Activated CD8-positive, alpha-beta memory T cell treated with anti-CD3 and anti-CD28 coated beads for 1 hour (primary cell): ENCODE measurements at places on chromosomes 5 and 9.

GRCh38 chr9:78566521-78566920 is 269.6 kb downstream of the PSAT1 start:
- DNase-seq: no peak

GRCh38 chr9:77952635-77953328 is 78.8 kb downstream of the GNAQ start:
- no peak for DNase-seq

DNA sequence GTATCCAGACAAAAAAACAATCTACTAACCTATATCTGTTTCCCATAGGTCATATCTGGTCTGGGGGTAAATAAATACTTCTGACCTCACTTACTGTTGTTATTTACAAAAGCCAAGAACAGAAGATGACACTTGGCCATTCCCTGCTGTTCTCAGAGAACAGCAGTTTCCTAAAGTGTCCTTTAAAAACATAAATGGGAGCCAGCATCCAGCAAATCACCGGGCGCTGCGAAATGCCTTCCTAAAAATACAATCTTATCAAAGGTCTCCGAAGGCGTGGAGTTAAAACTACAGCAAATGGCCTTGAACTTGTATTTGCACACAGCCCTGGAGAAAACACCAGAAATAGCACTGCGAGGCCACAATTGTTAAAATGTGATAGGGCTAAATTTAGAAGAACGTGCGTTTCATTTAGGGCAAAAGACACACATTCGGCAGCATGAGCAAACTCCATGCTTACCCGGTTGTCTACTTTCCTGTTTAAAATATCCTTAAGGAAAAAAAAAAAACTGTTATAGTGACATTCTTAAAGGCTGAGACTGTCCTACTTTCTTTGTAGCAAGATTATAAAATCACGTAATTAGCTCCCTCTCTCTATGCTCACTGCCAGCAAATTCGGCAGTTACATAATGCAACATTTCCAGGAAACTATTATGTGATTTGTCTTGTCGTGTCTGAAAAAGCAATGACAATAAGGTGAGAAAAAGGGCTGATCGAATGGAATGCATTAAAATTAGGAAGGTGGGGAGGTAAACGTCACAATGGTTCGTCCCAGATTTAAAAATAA is 1.5 kb downstream of the NFIL3 start:
- no peak for DNase-seq

- DNase-seq: no peak
Observed at GRCh38 chr9:99752417-99753109, 69.1 kb upstream of the NR4A3 start.

- no peak for DNase-seq
Observed at GRCh38 chr5:133401731-133402347, 210.5 kb downstream of the FSTL4 start.

- no peak for DNase-seq
Observed at GRCh38 chr5:32933692-32934091, 222.6 kb downstream of the NPR3 start.

GRCh38 chr5:125552486-125552885 is 806.0 kb upstream of the ZNF608 start:
- no peak for DNase-seq

DNA sequence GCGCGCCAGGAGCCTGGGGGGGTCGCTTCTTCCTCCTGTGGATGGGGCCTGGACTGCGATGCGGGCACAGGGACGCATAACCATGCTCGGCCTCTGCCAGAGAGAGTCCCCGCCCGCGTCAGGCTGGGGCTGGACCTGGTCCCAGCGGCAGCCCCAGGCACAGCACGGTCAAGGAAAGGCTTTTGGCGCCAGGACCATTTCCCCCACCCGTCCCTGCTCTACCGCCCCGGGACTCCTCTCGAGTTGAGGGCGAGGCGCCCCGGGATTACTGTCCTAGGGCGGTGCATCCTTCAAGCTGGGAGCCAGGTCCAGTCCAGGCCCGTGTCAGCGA is 341 bp downstream of the MXD3 start:
- DNase-seq: no peak

DNA sequence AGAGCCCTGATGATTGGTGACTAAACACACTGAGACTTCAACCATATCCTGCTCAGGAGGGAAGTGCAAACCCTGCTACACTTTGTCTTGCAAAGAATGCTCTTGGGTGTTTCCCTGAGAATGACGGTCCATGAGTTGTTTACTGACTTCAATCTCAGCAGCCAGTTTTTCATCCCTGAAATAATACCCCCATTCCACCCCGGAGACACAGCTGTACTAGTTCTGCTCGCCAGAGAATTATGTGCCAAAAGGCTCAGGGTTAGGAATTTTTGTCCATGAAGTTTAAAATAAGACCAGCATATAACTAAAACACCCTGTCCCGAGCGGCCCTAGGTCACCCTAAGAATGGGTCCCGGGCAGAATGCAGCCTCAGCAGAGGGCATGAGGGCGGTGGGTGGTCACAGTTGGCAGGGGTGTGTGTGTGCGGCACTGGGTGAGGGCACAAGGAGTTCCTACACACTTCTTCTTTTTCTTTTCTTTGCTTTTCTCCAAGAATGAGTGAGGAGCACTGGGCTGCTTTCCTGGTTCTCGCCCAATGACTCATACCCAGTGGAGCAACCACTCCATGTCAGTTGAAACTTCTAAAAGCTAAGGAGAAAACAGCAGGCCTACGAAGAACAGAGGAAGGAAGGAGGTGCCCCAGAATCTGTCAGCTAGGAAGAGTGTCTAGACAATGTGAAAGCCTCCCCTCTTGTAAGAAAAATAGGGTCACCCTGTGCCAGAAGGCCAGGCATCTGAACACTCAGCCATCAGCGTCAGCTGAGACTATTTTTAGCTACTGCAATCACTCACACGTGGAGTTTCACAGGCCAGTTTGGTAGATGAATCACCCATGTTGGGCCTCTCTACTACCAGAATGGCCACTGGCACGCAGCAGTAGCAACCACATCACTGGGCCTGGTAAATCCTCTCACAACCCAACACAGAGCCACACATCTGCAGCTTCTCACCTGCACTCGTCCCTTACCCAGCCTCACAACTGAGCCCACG is 105.9 kb downstream of the DPYSL3 start:
- no peak for DNase-seq

GRCh38 chr5:115948091-115948534 is 14.2 kb upstream of the LVRN start:
- DNase-seq: no peak

- no peak for DNase-seq
Observed at GRCh38 chr5:59608745-59609144, 284.8 kb downstream of the PDE4D start.

GRCh38 chr5:181241393-181241975 is 2.2 kb downstream of the RACK1 start:
- no peak for DNase-seq

- DNase-seq: no peak
Observed at GRCh38 chr9:98738741-98739140, 30.0 kb upstream of the GABBR2 start.

- DNase-seq: no peak
Observed at GRCh38 chr5:34545626-34546025, 110.5 kb upstream of the RAI14 start.

- no peak for DNase-seq
Observed at GRCh38 chr5:174876-175465, 16.3 kb upstream of the LRRC14B start.

- no peak for DNase-seq
Observed at GRCh38 chr9:95580812-95581761, 64.3 kb upstream of the PTCH1 start.

GRCh38 chr5:59817536-59817935 is 76.0 kb downstream of the PDE4D start:
- no peak for DNase-seq

DNA sequence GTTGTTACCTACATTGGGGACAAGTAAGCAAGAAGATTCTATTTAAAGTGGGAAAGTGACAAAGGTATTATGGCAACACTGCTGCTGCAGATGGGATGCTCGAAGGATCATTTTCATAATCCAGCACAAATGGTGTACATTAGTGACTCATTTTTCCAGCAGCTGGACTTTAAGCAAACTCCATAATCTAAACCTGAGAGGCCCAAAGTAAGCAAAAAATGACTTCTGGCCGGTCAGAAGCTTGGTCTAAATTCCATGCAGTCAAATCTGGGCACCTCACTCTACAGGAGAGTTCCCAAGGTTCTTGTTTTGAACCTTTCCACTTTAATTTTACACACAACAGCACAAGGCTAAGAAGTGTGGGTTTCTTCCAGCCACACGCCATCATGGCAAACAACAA is 43.6 kb upstream of the TRAF1 start:
- DNase-seq: no peak

- DNase-seq: no peak
Observed at GRCh38 chr9:22204240-22204639, 195.1 kb upstream of the CDKN2B start.

- DNase-seq: no peak
Observed at GRCh38 chr5:33410221-33410620, 30.5 kb upstream of the TARS1 start.

GRCh38 chr9:29556746-29557145 is 1983.5 kb upstream of the C9orf72 start:
- DNase-seq: no peak

- DNase-seq: no peak
Observed at GRCh38 chr9:83572524-83572923, 34.3 kb upstream of the FRMD3 start.

GRCh38 chr9:101711330-101711941 is 27.0 kb downstream of the GRIN3A start:
- DNase-seq: no peak

- no peak for DNase-seq
Observed at GRCh38 chr5:116605310-116606070, 30.9 kb upstream of the SEMA6A start.

GRCh38 chr5:128984480-128984879 is 19.2 kb downstream of the SLC27A6 start:
- DNase-seq: no peak

GRCh38 chr5:151008906-151009305 is 11.5 kb upstream of the GPX3 start:
- DNase-seq: no peak

GRCh38 chr5:1687301-1687970 is 112.2 kb downstream of the MRPL36 start:
- DNase-seq: no peak

DNA sequence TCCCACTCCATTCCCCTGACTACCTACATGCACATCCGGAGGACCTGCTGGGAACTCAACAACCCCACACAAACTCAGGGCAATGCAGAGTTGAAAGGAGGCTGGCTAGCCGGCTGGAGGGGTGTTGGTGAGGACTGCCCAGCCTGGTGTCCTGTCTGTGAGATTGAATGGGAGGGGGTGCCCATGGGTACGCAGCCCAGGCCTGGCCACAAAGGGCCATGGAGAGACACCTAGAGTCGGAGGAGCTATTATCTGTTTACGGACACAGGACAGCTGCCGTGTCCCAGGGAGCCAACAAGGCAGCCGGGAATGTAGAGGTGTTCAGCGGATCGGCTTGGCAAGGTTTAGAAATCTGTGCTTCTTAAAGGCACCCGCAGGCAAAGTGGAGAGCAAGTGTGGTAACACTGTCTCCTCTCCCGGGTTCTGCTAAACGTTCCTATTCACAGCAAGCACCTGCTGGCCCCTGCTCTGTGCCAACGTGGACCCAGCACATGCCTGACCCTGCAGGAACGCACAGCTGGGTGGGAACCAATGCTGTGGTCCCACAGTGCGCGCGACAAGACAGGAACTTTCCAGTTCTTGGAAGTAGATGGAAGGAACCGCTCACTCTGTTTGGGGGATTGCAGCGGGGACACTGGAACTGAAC is 166.7 kb downstream of the DAB2IP start:
- no peak for DNase-seq

DNA sequence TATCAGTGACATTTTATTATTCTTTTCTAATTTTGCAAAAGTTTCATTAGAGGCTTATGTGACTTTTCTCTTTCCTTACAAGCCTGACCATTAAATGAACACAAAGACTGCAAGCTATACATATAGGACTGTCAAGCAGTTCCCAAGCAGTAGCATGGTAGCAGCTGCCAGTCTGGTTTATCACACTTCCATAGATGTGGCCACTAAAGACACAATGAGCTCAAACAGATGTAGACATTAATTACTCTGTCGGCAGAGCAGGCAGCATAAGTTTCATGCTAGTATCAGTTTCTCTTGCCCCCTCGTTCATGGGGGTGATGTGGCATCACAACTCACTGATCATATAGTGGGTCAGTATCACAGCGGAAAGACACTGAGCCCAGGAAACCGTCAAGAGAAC is 89.5 kb downstream of the CDH10 start:
- DNase-seq: no peak

DNA sequence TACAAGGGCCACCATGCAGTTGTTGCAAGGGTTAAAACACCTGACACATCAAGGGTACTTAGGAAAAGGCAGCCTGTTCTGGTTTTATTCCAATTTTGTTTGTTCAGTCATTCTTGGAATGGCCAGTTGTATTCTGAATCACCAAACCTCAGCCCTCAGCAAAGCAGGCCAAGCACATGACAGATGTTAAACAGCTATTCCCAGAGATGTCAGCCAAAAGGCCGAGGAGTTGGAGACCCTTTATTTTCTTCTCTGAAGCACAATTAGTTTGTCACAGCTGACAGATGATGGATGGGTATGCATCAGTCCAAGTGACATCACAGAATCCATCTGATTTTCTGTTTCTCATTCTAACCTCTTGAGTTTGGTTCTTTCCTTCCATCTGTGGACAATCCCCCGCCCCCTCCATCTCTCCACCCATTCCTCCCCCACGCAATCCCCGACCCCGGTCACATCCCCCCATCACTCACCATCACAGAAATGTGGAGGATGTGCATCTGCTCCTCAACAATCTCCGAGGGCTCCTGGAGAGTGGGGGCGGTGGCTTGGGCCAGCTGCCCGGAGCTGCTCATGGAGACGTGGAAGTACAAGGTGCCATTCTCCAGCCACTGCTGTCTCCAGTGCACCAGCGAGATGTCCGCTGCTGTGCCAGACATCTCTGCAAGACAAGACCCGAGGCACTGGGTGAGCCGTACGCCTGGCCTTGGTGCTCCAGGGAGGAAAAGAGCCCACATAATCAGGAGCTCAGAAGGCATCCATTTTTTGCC is 123.8 kb downstream of the ASTN2 start:
- DNase-seq: no peak

GRCh38 chr5:149123211-149123610 is 18.1 kb upstream of the ABLIM3 start:
- DNase-seq: no peak

- DNase-seq: no peak
Observed at GRCh38 chr5:90014420-90014819, 395.1 kb downstream of the CETN3 start.

DNA sequence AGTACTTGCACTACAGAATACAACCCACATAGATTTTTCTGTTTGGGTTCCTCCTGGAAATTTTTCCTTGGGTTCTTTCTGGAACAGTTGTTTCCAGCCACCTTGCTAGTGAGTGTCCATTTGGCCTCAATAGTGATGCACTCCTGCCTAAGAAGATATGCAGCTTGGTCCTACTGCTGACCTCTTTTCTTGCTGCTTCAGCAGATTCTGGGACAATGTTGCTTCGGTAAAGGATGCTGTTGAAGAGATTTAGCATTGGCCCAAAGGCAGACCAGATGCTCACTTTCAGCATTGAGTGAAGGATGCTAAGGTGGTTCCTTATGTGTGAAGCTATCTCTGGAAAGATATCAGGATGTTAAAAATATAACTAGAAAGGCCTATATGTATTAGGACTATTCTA is 86.2 kb upstream of the SMC5 start:
- no peak for DNase-seq
